NCI-H2081 (cell line): ENCODE measurements at places on chromosomes 3 and 15.

- DNase-seq = no peak
Observed at GRCh38 chr3:24192469-24193056, 247.5 kb downstream of the NR1D2 start.

- DNase-seq = no peak
Observed at GRCh38 chr15:70140025-70140542, 42.4 kb upstream of the TLE3 start.

- no peak for DNase-seq
Observed at GRCh38 chr3:70889162-70890019, 577.0 kb upstream of the MDFIC2 start.

GRCh38 chr15:81111018-81111417 lies 23.1 kb upstream of the CFAP161 start:
- no peak for DNase-seq

- no peak for DNase-seq
Observed at GRCh38 chr3:171404376-171404967, 55.7 kb downstream of the TNIK start.

DNA sequence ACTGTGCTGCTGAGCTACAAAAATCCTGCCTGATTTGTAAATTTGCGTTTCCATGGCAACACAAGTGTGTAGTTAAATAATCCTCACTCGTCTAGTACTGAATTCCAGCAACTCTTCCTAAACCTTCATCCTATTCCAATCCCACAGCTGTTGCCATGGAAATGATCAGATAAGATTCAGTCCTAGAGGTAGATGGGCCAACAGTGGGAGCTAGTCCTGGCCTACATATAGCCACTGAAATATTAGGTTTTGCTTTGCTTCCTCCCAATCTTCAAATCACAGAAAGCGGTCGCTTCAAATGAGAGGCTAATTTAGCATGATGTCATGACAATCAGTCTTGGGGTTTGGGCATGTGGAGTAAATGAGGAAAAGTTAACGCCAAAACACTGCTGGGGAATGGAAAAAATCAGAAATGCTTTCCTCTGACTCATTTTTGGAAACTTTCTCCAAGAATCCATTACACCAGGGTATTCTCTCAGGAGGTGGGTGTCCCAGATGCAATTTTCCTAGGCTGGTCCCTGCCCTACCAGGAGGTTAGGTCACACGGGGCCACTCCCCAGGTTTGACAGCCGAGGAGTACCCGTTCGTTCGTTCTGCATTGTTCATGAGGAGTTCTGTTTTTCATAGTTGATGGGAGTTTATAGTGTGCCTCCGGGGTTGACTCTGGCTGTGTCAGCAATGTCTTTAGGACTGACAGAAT lies 159.2 kb upstream of the SLCO3A1 start:
- DNase-seq = no peak

GRCh38 chr15:61327019-61327631 lies 98.0 kb upstream of the RORA start:
- DNase-seq = peak; percentile 78

- no peak for DNase-seq
Observed at GRCh38 chr15:71781179-71781964, 29.0 kb upstream of the NR2E3 start.

GRCh38 chr3:8988384-8988655 lies 25.0 kb upstream of the RAD18 start:
- DNase-seq = no peak

- DNase-seq = no peak
Observed at GRCh38 chr3:77546246-77546645, 506.3 kb downstream of the ROBO2 start.

DNA sequence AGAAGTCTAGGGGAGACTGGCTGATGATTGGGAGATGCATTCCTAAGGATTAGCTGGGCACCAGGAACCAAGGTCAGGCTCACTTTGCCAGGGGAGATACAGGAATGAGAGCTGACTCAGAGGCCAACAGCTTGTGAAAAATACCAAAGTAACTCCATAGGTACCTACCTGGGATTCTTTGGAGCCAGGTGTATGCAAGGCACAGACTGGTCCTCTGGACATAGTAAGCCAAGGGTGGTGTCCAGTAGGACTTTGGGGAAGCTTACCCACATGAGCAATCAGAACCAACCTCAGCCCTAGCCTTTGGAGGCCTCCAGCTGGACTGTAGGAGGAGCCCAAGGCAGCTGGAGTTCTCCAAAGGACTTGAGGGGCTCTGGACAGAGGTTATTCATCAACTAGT lies 47.5 kb downstream of the CRYGS start:
- DNase-seq = no peak

DNA sequence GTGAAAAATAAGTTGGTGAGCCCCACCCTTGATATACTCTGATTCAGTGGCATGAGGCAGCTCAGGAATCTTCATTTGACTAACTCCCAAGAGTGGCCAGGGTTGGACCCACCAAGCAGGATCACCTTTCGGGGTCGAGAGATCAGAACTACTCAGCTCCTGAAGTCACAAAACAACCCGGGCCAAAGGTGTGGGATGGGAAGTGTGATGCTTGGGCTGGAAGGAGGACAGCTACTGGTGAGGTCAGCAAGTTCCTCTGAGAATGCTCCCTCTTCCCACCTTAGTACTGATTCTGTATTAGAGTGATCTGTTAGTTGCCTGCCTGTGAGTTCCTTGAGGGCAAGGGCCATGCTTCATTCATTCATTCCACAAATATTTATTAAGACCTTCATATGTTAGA lies 15.1 kb downstream of the ESYT3 start:
- no peak for DNase-seq

GRCh38 chr3:37953707-37954394 lies 36.7 kb upstream of the VILL start:
- DNase-seq = no peak

DNA sequence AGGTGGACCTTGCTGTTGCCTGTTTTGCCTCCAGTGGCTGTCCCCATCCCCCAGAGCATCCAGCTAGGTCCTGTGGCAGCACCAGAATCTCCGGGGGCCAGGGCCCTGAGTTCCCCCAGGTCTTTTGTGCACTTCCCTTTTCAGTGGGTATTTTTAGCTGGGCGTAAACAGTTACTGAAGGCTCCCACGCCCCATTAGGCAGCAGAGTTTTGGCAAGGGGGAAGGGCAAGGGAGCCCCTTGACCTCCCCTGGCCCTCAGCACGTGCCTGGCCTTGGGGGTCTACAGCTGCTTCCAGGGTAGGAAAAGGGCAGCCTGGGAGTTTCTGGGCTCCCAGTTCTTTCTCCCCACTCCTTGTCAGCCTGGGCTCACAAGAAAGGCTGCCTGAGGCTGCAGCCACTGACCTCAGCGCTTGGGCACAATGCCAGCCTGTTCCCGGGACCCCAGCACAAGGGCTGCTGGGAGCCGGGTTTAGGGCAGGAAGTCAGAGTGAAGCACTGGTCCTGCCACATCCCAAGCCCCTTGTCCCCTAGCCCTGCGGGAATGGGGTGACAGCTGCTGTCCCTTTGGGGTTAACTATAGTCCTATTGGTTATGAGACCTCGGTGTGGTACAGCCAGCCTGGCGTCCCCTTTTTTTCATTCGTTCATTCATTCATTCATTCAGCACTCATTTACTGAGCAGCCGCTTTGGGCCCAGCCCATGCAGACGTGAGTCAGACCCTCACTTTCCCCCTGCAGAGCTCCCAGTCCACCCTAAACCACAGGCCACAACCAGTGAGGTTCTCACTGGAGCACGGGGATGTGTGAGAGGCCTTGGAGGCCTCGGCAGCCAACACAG lies 8.4 kb downstream of the CSK start:
- no peak for DNase-seq

DNA sequence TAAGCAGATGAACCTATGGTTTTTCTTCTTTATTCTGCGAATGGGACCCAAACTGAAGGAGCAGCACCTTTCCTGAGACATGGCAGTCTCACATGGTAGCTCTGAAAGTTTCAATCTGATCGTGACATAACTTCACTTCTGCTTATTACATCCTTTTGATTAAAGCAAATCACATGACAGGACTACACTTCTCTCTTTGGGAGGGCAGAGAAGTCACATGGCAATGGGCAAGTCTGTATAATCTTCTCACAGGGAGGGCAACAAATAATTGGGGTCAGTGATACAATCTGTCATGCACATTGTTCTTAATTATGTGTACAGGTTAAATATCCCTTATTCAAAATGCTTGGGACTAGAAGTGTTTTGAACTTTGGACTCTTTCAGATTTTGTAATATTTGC lies 21.6 kb downstream of the NCBP2 start:
- DNase-seq = no peak

DNA sequence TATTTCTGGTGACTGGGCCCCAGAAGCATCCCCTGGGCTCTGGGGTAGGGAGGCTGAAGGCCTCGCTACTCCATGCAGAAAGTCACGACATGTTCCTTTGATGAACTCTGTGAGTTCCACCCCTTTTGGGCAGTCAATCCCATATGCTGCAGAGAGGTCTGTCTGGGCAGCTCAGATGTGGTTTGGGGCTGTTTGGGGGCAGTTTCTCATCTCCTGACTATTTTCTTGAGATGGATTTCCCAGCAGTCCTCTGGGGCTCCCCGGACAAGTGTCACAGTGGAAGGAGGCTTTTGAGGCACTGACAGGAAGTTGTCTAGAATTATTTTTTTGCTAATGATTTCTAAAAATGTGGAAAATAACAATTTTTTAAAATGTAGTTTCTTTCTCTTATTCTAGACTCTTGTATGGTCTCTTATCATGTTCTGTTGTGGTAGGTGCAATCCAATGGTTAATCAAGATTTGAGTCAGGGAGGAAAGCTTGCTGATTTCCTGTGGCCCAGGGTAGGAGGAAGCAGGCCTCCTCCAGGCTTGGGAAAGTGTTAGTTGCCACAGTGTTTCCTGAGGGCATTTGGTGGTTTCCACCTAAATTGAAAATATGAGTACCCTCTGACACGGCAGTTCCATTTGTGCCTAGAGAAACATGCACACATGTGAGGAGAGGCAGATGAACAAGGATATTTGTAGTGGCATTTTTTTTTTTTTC lies 19.9 kb upstream of the TATDN2 start:
- DNase-seq = no peak

GRCh38 chr15:33735637-33736247 lies 232.6 kb upstream of the CHRM5 start:
- DNase-seq = peak; percentile 47

GRCh38 chr3:183158551-183159006 lies 4.0 kb downstream of the LAMP3 start:
- DNase-seq = no peak

GRCh38 chr3:23052208-23052607 lies 150.9 kb upstream of the UBE2E2 start:
- no peak for DNase-seq

GRCh38 chr3:119981386-119981785 lies 112.9 kb downstream of the GSK3B start:
- DNase-seq = no peak

GRCh38 chr3:47156396-47156795 lies 7.5 kb downstream of the SETD2 start:
- DNase-seq = no peak

- no peak for DNase-seq
Observed at GRCh38 chr15:24761704-24762302, 86.2 kb downstream of the NPAP1 start.

- DNase-seq = no peak
Observed at GRCh38 chr15:32993285-32993684, 201.2 kb downstream of the FMN1 start.

DNA sequence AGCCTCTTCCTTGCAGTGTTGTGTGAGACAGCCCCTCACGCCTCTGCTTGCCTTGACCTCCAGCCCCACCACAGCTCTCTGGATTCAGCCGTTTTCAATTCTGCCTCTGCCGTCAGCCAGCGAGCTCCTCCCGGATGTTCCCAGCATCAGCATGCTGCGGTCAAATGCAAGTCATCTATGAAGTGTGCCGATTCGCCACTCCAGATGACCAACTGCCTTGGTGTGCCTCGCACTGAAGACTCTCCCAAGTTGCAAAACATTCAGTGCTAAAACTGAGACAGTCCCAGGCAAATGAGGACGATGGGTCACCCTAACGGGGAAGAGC lies 30.6 kb upstream of the RASA2 start:
- DNase-seq = no peak

- DNase-seq = no peak
Observed at GRCh38 chr3:171135549-171135948, 109.0 kb upstream of the SLC2A2 start.

DNA sequence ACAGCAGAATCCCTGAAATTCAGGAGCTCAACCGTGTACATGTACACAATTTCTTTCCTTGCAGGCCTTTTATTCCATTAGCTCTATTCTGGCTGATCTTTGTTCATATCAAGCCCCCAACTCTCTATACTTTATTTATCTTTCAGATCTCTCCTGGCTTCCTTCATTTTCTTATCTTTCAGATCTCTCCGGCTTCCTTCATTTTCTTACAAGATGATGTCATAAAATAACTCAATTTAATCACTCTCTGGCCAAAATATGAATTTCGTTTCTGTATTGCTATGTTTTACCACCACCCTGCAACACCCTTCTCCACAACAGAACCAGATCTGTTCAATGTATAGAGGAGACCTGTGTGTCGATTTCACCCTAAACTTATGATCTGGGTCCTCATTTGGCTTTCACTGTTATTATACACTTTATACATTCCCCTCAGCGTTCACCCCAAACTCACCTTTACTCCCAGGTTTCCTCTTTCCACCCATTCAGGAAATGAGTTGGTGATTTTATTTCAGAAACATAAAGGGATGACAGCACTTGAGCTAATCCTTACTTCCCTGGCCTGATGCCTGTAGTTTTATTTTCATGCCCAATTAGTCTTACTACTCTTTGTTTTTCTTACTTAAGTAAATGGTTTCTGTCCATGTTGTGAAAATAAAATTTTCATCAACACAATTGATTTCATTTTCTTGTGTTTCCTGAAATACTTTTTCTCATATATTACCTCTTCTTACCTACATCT lies 195.5 kb downstream of the BCHE start:
- peak; percentile 54 for DNase-seq

DNA sequence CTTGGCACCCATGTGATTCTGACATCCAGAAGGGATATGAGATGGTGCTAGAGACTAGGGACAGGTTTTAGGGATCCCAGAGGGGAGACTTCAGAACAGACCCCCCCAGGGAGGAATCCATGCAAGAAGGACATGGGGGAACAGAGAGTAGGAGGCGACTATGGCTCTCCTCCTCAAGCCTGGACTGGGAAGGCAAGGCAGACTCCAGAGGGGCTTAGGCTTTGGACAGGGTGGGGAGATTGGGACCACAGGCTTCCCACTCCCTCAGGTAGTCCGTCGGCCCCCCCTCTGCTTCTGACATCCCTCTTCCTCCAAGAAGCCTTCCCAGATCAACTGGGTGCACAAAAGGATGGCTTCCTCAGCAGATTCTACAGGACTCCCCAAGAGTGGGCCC lies 3.0 kb upstream of the VIPR1 start:
- DNase-seq = no peak

DNA sequence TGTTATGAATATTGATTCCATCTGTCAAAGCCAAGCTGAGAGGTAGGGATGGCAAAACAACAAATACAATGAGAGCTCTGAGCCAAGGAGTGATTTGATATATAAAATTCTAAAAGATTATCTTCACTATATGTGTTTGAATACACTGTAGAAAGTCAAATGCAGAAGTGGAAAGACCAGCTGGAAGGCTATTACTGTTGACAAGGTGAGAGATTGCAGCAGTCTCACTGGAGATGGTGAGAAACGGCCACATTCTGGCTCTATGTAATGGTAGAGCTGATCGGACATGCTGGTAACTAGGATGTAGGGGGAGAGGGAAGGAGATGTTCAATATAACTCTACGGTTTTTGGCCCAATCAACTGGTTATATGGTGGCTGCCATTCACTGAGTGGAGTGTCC lies 434.2 kb upstream of the SUCLG2 start:
- DNase-seq = no peak

- no peak for DNase-seq
Observed at GRCh38 chr3:142962520-142963233, 797 bp downstream of the PAQR9 start.
